Left lung (tissue), 14 donors: ENCODE measurements at places on chromosomes 2 and 18.

DNA sequence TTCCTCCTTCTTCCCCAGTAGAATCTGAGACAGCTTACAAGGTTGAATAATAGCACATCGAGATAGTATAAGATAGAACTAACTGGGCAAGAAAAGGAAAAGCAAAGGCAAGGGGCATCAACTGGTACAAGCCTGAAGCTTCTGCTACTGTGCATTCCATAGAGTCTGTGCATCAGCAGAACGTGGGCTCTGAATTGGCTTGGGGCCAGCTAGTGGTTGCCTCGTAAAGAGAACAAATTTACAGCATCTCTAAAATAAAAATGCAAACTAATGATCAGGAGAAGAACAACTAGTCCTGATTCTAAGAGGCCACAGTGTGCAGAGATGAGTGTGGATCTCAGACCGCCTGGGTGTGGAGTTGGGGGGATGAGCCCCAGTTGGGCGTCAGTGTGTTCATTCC lies 36.6 kb downstream of the UPP2 start:
- no peak for DNase-seq

- no peak for DNase-seq
Observed at GRCh38 chr2:190205657-190206056, 114.0 kb downstream of the HIBCH start.

DNA sequence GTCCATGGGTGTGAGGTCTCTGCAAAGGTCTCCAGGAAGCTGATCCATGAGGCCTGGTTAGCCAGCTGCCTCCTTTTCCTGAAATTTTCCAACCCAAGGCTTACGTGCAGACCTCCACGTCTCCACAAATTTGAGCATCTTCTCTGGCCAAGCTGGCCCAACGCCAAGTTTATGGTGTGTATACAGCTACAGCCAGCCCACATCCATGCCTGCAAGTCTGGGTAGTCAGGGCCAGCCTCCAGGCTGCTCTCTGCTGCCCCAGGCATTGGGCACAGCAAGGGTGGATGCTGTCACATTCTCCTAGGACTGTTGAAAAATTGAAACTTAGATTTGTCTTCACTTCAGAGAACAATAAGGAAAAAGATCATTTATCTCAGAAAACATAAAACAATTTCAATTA lies 525.5 kb upstream of the CHAC2 start:
- DNase-seq = no peak

DNA sequence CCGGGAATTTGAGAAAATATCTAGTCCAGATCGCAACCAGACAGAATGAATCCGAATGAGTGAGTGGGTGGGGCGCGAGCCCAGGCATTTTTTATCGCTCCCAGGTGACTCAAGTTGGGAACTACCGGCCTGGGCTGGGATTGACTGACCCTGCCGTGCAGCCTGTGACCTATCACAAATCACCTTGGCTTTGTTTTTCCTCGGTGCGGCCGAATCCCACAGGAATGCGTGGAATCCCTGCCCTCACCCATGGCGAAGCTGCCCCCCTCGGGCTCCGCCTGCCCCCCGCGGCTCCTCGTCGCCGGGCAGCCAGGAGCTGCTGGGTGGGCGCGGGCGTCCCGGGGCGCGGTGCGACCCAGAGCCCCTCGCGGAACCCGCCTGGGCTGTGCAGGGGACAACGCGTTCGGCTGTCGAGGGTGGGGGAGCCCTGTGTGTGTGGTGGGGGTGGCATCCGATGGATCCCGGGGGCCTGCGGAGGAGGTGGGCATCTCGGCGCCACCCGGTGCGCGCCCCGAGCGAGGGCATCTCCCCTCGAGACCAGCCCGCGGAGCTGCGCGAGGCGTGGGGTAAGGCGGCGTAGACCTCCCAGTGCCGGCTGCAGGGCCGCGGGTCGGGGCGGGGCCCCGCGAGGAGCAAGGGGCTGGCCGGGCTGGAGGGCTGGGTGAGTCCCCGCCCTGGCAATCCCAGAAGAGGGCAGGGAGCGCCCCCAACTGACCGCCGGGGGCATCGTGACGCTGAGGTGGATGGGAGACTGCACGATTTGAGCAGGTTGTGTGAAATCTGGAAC lies 16.5 kb downstream of the B3GNT7 start:
- DNase-seq = peak; percentile 76

DNA sequence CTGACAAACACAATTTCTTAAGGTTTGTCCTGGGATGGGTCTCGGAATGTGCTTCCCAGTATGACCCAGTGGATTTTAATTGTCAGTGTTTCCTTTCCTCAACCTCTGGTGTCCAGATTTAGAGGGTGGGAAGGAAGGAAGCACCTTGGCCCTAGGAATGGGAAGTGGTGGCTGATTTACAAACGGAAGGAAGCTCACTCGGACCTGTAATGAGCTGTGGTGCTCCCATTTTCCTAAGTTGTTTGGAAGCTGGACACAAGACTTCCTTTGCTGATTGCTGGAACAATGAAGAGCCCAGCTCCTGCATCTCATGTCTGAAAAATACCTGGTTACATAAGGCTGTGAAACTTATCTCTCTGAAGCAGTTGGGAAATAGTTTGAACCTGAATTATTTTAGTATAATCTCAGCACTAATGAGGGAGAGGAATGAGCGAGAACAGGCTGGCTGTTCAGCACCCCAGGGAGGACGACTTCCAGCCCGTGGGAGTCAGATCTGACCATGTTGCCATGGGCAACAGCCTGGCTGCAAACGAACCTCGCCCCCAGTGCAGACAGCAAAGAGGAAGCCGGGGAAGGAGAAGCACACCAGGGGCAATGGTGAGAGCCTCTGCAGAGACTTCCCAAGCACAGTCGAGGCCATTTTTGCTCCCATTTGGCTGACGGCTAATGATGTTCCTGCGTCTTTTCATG lies 74.4 kb upstream of the ASB18 start:
- DNase-seq = no peak

- peak; percentile 47 for DNase-seq
Observed at GRCh38 chr2:158686210-158686691, 108.9 kb upstream of the DAPL1 start.

DNA sequence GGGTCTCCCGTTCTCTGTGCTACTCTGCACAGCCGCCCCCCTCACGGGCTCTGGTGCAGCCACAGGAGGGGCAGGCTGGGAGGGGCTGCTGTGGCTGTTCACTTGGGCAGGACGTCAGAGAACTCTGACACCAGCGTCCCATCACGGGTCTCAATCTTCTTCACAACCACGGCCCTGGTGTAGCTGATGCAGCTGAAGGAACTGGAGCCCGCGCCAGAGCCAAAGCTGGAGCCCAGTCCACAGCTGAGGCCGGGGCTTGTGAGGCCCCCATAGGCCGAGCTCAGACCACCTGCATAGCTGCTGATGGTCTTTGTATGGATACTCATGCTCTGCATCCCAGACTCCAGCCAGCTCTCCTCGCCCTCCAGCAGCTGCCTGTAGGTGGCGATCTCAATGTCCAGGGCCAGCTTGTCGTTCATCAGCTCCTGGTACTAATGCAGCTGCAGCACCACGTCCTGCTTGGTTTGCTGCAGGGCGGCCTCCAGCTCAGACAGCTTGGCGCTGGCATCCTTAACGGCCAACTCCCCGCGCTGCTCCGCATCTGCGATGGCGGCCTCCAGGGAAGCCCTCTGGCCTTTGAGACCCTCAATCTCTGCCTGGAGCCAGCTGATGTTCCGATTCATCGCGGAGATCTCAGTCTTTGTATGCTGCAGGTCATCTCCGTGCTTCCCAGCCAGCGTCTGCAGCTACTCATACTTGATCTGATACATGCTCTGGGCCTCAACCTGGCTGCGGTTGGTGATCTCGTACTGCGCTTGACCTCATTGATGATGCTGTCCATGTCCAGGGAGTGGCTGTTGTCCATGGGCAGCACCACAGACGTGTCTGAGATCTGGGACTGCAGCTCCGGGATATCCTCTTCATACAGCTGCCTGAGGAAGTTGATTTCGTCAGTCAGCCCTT lies 7.4 kb upstream of the DUSP19 start:
- peak; percentile 17 for DNase-seq

DNA sequence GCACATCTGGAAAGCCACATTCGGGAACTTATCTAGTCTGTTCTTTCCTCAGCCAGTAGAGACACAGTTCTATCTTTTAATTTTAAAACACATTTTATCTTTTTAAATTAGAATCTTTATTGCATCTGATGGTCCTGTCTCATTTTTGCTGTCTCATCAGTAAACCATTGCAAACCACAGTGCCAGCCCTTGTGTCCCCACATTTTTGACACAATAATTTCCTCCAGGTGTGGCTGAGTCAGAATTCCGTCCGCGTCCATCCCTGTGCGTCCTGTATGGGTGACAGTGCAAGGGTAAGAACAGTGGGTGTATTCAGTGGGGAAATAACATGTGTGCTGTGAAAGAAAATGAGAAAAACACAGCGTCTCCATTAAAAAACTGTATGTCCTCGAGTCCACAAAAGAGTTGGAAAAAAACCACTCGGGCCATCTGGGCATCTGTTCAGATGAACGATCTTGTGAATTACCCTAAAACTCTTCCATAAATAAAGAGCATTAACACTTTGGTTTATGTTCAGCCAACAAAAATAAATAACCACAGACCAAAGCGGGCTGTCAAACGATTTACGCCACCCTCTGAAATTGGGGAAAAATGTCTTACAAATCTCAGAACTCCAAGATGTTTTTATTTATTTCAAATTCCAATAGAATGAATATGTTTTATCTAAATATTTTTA lies 137.3 kb downstream of the ZNF516 start:
- no peak for DNase-seq

GRCh38 chr2:151902829-151903228 lies 74.6 kb upstream of the ARL5A start:
- DNase-seq = no peak

DNA sequence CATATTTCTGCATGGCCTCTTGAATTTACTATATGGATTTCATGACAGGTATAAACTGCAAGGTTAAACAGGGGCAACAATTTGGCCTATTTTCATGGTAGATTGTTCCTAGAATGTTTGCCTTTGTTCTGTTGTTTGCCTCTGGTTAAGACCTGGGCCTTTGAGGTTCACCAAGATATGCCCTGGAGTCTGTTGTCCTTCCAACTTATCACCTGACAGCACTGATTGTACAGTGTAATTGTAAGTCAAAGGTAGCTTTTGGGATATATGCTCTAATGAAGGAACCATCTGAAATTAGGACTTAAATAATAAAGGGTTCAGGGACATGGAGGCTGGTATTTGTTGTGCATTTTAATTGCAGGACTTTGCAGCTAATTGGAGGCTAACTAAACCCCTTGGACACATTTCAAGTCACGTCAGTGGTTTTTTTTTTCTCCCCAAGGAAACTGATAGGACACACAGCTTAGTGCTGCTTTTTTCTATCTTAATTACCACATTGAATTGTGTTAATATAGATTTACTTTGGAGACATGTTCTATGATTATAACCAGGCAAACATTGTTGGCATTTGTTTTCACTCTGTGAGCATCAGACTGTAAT lies 771.2 kb upstream of the LINC00305 start:
- no peak for DNase-seq

DNA sequence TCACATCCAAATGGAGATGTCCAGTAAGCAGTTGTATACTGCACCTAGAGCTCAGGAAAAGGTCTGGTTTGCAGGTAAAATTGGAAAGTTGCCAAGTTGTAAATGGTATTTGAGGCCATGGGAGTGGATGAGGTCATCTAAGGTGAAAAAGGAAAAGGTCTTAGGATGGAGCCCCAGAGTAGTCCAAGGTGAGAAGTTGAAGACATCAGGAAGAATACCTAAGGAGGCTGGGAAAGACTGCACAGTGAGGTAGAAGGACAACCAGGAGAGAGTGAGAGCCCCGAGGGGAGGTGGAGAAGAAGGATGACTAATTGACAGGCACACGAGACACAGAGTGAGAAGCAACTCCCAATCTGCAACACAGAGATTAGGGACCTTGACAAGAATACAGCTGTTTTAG lies 10.7 kb downstream of the DPP4 start:
- DNase-seq = no peak

GRCh38 chr2:187138265-187138664 lies 289.3 kb upstream of the ZSWIM2 start:
- no peak for DNase-seq

GRCh38 chr2:10861765-10862164 lies 49.2 kb upstream of the PDIA6 start:
- no peak for DNase-seq

DNA sequence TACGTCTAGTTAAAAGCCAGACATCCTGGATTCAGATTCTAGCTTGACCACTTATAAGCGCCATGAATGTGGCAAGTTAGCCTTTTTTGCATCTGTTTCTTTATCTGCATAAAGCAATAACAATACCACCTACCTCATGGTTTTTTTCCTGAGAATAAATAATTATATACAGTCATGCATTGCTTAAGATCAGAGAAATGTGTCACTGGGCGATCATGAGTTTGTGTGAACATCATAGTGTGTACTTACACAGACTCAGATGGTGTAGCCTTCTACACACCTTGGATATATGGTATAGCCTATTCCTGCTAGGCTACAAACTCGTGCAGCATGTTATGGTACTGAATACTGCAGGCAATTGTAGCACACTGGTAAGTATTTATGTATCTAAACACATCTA lies 84.7 kb upstream of the PELI1 start:
- no peak for DNase-seq

DNA sequence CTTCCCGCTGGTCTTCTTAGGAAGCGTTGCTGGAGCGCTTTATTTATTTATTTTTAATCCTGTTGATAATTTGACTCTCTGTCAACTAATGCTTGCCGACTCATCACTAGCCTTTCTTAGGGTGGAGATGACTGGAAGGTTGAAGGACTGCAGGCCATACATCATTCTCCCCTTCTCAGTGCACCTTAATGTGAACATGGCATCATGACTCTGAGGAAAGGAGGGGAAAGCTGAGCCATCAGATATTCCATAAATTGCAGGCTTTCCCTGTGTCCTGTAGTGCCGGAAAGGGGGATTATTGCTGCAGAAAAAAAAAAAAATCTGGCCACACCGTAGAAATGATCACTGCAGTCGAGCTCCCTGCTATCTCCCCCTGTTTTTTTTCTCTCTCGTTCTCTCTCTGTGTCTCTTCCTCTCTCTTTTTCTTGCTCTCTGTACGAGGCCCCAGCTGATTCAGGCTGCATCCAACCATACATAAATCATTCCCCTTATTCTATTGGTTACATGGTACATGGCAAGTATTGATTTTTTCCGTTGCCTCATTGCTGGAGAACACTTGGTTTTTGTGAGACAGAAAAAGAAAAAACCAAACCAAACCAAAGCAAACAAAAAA lies 125.8 kb upstream of the EFEMP1 start:
- DNase-seq = no peak

DNA sequence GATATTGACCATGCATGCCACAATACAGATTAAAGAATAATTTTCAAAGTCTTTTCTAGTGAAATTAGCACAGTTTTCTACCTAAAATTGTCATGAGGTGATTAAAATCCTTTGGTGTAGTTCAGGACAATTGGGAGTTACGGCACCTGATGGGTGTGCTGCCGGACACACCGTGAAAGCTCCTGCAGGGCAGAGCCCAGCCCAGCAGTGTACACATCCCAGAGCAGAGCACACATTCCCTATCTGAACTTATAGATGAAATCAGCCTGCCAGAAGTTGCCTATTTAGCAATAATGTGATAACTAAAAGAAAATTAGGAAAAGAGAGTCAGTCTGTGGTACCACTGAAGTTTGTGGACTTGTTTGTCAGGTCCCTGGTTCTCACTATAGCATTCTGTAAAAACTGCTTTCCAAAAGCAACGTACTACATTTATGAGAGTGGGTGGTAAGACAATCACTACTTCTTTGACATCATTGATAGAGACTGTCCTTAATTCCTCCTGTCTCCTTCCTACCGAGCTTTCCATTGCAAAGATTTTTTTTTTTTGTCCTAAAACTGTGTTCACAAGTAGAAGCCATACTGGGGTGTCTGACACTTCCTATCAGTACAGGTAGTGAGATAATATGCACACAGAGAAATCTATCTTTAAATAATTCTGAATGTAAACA lies 3.4 kb downstream of the CYTIP start:
- no peak for DNase-seq
